ENCODE measurements at places on chromosomes 11 and 22. TPM values are rescaled to one million over a fixed set of nuclear protein-coding genes. Genes with fewer than 3 reads are reported as not detected.

DNA sequence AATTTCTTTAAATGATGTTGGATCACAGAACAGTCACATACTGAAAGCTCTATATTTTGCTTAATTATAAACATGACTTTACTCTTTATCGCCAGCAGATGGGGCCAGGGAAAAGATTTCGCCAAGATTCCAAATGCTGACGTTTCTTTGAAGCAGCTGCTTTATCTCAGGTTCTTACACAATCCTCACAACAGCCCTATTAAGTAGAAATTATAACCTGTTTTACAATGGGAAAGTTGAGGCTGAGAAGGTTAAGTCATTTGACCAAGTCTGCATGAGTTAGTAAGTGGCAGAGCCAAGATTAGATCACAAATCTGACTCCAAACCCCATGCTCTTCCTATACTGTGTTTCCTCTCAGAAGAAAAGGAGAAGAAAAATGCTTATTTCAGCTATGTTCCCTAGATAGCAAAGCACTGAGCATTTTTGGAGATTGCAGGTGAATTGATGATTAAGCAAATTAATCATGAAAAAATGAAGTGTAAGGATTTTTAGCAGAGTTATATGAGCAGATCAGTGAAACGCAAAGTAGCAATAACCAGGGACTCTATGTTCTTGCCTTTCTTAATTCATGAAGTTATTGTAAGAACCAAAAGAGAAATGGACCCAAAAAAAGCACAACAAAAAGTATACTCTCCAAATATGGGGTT lies 79.0 kb downstream of the AASDHPPT start:
- peak; percentile 51 for DNase-seq

DNA sequence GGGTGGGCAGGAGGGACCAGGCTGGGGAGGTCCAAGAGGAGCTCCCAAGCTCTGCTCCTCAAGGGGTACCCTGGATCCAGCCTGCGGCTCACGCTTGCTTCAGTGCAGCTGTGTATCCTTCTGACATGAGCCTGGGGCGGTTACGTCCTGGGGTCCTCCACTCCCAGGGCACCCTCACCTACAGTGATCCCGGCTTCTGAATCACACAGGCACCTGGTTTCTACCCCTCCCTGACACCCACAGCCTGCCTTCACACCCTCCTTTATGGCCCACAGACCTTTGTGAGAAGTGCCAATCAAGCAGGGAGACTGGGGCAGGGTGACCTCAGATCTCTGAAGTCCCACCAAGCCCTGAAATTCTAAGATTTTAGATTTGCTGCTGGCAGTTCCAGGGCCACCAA lies 1.5 kb downstream of the MPST start:
- DNase-seq, result no peak

DNA sequence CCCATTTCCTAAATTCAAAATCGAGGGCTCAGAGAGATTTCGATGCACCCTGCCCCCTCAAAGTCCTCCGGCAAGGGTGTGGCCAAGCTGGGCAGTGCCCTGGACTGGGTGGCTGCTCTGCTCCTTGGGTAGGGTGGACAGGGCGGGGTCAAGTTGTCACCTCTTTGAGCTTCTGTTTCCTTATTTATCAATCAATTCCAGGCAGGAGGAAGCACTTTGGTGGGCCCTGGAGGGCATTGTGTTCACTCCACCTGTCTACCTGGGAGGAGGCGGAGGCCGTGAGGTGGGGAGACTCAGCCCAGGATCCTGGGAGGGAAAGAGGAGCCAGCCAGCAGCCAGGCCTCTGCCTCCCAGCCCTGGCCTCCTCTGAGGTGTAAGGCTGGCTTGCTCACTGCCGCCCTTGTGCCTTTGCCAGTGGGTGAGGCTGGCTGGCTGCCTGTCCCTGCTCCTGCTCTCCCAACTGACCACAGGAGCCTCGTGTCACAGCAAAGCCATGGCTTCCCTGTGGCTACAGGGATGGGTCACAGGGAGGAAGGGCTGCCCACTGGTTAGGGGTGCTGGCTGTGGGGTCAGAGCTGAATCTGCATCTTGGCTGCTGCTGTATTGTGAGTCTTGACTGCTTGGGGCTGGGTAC lies 25.5 kb upstream of the SHISAL1 start:
- DNase-seq, result peak; percentile 75

DNA sequence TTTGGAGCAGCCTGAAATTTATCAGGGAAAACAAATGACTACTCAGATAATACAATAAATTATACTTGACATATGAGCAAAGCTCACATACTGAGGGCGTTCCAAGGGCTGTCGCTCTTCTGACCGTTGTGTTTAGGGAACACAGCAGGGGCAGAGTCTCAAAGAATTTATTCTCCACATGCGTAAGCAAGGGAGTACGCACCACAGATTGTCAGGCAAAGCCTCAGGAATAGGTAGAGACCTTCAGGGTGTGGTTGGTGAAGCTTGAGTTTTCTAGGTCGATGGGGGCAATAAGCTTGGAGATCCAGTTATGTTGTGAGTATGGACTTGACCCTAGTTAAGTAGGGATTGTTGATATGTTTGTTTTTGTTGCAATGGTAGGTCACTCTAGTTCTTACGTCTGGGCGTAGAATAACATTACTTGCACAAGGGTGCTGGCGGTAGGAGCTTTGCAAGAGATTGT lies 830 bp downstream of the ACAT1 start:
- DNase-seq, result peak; percentile 52

GRCh38 chr11:19675397-19675796 lies 37.2 kb upstream of the NAV2 start:
- DNase-seq, result no peak

- no peak for DNase-seq
Observed at GRCh38 chr11:43508511-43508918, 149.8 kb downstream of the TTC17 start.

- DNase-seq, result no peak
Observed at GRCh38 chr22:41914611-41915034, 251 bp downstream of the SHISA8 start.

DNA sequence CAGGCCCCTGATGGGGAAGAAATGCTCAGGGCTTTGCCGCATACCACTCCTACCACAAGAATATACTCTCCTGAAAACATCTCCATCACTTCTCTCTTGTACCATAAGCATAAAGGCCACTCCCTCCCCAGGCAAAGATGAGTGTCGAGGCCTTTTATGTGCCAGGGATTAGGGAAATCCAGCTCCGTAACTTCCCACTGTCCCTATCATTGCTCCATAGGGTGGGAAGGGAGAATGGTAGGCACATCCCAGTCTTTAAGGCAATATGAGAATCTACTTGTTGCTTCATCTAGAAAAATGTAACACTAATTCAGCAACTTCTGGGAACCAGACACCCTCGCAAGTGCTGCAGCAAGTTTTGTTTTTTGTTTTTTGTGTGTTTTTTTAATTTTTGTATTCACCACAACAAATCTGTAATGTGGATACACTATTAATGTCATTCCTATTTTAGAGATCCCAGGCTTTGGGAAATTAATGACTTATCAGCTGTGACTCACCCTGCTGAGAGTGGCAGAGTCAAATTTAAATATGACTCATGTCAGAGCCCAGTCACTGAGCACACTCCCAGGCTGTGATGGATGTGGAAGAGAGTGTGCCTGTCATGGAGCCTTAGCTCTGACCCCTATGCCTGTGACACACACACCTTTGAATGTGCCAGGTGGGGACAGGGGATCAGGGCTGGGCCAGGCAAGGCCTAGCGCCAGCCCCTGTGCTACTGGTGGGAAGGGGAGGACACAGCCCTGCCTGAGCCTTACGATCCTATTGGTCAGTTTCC lies 23.4 kb downstream of the PANX1 start:
- DNase-seq, result no peak

- DNase-seq, result no peak
Observed at GRCh38 chr11:64004590-64004984, 18.3 kb downstream of the OTUB1 start.

DNA sequence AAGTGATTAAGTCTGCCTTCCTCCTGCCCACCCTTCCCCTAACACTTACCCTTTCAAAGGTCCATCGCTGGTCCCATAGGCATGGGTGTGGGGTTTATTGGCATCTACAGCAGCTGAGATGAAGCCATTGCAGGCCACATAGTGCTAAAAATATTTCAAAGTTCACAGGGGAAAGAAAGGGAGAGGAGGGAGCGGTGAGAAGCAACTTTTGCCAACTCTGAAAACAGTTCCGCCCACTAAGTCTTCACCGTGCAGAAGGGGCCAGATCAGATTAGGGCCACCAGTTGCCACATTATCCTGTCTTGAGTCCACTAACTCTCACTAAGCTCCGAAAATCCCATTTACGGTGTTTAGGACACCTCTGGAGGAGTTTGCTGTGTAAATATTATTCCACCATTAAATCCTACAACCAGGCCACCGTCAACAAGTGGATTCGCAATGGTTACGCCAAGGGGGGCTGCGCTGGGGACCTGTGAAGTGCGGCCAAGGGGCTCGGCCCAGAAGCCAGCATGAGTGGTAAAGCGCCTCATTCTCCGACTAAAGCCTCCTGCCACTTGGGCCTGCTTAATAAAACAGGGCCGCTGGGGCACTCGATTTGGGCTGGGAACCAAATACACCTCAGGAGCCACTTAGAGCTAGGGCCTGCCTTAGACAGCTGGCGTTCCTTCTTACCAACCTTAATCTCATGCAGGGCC lies 534.9 kb downstream of the MIAT start:
- DNase-seq, result no peak

DNA sequence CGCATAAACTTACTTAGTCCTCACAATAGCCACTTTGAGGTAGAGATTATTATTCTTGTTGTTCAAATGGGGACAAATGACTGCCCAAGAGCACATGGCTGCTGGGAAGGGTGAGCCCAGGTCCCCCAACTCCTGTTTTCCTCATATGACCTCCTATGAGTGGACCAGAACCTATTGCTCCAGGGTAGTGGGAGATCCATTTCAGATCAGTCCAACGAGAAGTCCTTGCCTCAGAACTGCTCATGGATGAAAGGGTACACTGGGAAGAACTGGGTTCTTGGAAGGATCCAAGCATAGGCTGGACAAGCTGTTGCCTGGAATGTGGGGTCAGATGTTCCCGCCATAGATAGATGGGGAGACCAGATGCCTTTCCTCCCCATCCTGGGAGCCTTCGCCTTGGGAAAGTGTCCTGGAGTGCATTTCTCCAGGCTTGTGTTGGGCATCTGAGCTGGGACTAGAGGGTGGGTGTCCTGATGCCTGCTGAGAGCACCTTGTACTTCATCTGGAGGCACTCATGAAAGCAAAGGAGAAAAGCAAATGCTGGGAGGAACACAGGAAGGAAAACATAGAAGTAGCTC lies 146.3 kb upstream of the B3GAT1 start:
- DNase-seq, result no peak

- no peak for DNase-seq
Observed at GRCh38 chr22:29994027-29994715, 86.1 kb upstream of the HORMAD2 start.

- DNase-seq, result no peak
Observed at GRCh38 chr22:47259990-47260389, 497.5 kb downstream of the TBC1D22A start.

DNA sequence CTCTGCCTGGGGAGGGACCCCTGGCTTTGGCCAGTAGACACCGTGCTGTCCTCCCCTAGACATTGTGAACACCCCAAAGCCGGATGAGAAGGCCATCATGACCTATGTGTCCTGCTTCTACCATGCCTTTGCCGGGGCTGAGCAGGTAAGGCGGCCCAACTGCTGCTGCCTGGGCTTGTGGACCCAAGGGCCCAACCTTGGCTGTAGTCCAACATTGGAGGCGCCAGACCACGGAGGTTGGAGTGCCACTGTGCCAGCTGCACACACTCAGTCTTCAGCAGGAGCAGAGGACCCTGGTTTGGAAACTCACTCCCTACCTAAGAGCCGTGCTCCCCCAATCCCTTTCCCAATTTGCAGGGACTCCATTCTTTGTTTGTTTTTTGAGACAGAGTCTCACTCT lies 9.4 kb downstream of the ACTN3 start:
- DNase-seq, result no peak

DNA sequence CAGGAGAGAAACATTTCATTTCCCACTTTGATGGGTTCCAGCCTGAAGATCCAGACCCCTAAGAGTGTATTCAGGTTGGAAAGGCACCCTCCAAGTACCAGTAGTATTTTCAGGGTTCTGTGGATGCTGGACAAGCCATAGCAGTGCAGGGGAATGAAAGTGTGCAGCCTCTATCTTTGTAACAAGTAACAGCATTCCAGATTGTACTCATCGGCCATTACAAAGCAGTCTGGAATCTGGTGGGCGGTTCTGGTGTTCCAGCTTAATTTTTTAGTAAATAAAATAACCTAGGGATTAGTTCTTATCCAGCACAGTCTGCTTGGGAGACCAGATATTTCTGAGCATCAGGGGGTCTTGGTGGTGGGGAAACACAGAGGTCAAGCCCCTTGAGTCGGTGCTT lies 22.6 kb downstream of the APLNR start:
- no peak for DNase-seq

GRCh38 chr11:44690651-44691050 lies 36.1 kb upstream of the TSPAN18 start:
- peak; percentile 80 for DNase-seq

DNA sequence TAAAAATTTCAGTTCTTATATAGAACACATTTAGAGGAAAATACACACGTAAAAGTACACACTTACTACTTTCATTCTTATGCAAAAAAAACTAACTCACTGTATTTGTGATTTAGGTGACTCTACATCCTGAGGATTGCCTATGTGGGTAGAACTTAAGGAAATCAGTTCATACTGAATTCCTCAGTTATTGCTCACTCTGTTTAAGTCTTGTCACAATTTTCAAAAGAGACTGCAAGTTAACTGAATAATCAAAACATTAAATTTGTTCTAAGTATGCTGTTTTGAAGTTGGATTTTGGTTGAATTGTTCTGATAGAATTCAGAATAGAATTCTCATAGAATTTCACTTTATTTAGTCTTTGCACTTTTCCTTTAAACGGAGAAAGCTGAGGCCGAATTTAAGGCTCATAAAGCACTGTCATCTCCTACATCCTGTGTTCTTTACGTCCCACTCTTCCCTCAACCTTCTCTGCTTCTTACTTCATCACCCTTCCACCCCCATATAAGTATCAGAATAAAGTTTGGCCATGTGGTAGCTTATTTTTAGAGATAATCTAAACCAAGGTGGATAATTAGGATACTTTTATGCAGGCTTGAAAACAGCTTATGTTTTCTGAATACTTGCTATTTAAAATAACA lies 59.8 kb downstream of the APOL5 start:
- DNase-seq, result no peak

DNA sequence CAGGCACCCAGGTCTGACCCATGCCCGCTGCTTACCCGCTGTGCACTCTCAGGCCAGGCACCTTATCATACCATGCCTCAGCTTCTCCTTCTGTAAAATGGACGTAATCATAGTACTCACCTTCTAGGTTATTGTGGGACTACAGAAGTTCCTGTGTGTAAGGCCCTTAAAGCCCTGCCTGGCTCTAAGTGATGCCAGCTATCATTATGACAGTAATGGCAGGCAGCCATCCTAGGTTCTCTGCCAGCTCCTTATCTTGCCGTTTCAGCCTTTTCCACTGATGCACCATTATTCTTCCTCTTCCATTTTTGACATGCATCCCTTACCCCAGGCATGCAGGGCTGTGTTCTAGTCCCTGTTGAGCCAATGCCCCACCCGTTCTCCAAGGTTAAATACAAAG lies 57.9 kb downstream of the DBX1 start:
- DNase-seq, result peak; percentile 61

The PRR33 gene
- total RNA-seq, result not detected

The WNT7B gene
- not detected for total RNA-seq

The PRG3 gene
- total RNA-seq, result not detected

The SUSD2 gene
- not detected for total RNA-seq

The OR2AG1 gene
- total RNA-seq, result not detected
